DMS 273 treated with DMSO at 0.1 percent for 48 hours (cell line): ENCODE measurements at places on chromosomes 2 and 18.

- DNase-seq = no peak
Observed at GRCh38 chr2:198146346-198146940, 342.1 kb downstream of the PLCL1 start.

DNA sequence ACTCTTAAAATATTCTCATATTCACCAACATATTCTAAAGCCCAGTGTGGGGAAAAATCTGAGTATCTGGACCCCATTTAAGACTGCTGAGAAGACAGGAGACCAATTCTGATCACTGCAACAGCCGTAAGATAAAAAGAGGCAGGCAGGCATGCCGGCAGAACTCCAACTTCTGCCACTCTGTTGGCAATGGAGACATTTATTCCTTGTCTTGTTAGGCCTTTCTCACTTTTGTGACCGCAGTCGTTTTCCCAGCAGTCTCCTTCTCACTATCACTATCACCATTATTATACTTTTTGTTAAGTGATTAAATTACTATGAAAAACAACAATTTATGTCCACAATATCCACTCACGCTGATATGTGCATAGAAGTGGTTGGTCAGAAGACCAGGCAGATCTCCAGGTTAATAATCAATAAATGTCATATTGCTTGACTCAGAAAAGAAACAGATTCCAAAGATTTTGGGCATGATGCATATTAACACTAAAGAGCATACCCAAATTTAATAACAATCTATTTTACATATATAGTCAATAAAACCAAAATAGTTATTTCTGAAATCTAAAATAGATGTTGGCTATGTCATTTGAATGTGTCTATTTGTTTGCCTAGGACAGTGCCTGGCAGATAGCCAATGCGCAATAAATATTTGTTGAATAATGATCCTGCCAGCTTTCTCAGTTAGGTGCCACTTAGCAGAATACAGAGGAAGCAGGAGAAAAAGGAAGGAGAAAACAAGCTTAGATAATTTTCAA, 38.2 kb downstream of the SESTD1 start:
- no peak for DNase-seq

- no peak for DNase-seq
Observed at GRCh38 chr2:148719941-148720436, 75.4 kb downstream of the EPC2 start.

- no peak for DNase-seq
Observed at GRCh38 chr18:6487968-6488367, 73.3 kb upstream of the L3MBTL4 start.

- DNase-seq = no peak
Observed at GRCh38 chr2:207724113-207724512, 12.7 kb downstream of the CCNYL1 start.

DNA sequence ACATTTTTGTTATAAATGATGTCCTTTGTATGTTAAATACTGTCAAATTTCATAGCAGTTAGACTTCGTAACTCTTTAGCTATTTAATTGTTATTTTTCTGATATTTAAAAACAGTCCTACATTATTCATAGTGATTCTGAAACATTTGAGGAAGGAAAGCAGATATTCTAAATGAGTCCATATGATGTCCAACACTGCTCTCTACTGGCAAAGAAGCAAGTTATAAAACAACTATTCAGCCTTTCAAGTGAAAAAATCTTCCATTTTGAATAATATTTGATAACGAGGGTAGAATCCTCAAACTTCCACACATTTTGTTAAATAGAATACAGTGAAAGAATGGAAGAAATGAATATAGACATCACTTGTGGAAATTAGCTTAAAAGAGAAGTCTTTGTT, 220.8 kb downstream of the GULP1 start:
- DNase-seq = no peak

DNA sequence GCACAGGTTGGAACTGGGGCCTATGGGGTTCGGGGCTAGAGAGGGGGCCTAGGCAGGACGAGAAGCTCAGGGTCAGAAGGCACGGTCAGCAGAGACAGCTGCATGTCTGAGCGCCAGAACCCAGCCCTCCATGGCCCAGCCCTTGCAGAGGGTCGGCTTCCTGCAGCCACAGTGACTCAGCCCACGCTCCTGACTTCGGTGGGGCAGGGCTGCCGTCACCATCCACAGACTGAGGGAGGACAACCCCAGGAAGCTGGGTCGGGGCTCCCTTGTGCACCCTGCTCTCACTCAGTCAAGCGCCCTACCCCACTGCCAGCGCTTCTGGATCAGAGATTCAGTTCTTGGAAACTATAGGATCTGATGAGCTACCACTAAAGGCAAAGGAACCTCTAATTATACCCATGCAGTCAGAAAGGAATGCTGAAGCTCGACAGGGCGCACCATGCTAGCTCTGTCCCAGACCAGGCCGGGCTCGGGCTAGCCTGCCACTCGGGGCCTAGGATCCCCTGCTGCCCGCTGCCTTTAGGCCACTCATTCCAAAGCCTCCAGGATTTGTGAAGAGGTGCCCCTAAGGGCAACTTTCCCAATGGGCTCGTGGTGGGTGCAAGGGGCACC, 3.0 kb downstream of the ACTR1B start:
- DNase-seq = no peak

DNA sequence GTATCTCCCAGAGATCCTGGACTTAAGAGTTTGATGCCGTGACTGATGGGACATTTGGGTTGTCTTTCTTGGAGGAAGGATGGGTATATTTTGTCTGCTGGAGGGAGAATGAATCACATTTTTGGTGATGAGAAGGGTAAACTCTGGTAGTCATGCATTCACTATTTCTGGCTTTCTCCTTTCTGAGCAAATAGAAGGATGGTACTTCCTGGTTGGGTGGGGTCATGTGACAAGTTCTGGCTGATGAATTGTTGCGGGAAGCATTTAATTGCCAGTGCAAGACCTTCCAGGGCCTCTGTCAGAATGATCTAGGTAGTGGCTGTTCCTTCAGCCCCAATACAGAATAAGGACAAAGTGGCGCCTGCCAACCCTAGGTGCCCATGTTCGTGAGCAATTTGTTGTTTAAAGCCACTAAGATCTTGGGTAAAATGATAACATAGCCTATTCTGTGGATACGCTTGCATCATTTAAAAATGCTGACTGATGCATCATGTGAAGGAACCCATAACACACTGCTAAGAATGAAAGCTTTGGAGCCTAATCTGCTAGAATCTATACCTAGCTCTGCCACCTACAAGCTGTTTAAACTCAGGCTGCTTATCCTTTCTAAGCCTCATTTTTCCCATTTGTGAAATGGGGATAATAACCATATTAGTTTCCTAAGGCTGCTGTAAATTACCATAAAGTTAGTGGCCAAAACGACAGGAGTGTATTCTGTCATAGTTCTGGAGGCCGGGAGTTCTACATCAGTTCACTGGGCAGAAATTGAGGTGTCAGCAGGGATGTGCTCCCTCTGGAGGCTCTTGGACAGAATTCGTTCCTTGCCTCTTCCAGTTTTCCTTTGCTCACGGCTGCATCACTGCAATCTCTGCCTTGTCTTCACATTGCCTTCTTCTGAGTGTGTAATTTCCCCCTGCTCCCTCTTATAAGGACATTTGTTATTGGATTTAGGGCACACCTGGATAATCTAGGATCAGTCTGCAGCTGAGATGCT, 281.3 kb downstream of the AGPS start:
- DNase-seq = no peak

GRCh38 chr2:64582774-64583340, 58.7 kb downstream of the AFTPH start:
- no peak for DNase-seq

DNA sequence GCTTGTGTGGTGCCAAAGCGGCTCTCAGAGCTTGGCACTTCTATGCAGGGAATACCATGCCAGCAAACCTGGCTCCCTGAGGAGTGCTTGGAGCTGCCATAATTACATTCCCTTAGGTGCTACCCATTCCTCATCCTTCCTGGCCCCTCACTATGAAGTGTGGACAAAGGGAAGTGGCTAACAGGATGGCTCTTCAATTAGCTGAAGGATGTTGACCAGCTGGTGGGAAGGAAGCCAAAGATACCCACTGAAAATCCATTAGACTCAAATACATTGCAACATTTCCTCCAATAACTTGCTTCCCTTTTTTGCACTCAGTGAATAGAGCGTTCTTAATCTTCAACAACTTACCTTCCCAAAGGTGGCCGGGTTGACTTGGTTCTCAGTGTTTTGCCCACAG, 8.5 kb downstream of the RFX8 start:
- DNase-seq = no peak

DNA sequence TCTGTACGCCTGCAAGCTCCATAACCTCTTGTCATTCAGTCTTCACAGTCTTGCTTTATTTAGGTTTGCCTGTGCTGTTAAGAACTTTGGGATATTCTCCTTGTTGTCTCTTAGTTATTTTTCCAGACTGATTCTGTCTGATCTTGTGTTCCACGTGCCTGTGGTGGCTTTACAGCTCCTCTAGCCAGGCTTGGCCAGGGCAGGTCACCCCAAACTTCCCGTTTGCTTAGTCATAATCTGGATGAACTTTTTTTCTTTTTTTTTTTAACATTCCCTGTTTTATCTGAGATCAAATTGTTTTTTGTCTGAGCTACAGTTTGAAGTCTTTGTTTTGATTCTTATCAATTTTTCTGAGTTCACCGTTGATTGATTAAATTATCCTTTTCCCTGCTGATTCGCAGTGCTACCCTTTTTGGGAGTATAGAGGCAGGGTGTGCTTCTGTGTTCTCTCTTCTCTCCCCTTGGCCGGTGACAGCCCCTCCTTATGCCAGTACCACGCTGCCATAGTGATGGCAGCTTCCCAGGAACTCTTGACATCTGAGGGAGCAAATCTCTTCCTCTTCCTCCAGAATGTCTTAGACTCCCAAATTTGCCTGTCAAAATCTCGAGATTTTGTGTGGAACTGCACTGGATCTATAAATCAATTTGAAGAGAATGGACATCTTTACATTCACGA, 2.5 kb downstream of the SP100 start:
- DNase-seq = no peak

GRCh38 chr18:45658756-45659155, 43.5 kb downstream of the SLC14A2 start:
- no peak for DNase-seq
